ENCODE measurements at places on chromosomes 4 and X.

DNA sequence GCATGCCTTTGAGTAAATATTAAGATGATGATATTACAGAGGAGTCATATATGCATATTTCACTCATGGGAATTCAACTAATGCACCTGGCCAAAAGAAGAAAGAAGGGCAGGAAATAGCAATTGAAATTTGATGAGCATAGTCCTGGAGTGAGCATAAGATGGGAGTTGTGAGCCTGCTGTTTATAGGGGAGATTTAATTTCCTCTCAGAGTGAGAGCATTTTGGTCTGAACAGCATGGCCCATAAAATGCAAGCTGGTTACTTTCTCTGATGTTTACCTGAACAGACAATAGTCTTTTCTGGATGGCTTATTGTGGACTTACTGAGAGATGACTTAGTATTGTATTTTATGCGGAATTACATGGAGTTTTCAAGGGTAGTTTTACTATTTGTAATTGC is 53.6 kb downstream of the FHIP1A start:
- no peak for DNase-seq

DNA sequence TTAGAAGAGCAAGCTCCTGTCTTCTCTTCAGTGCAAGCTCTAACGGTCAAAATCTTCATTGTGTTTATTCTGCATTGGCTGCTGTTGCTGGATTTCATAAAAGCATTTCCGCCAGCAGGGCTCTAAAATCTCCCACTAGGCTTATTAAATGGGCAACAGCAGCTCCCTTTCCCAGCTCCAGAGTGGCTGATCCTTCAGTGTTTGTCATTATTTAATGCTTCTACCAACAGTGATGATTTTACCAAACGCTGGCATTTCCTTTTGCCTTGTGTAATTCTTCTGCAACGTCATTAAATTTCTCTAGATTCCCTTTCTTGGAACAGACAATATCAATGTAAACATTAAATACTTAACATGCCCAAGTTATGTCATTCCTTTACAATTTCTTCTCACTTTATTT is 20.1 kb downstream of the SLC7A11 start:
- DNase-seq: no peak

DNA sequence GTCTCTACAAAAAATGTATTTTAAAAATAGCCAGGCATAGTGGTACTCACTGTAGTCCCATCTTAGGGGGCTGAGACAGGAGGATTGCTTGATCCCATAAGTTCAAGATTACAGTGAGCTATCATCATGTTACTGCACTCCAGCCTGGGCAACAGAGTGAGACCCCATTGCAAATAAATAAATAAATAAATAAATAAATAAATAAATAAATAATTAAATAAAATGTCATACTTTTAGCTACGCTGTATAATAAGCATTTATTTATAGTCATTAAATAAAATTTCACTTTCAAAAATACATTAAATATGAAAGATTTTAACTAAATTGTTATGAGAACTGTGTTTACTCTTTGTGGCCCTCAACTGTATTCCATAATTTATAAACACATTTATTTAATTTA is 1124.2 kb downstream of the PCDH7 start:
- DNase-seq: no peak

DNA sequence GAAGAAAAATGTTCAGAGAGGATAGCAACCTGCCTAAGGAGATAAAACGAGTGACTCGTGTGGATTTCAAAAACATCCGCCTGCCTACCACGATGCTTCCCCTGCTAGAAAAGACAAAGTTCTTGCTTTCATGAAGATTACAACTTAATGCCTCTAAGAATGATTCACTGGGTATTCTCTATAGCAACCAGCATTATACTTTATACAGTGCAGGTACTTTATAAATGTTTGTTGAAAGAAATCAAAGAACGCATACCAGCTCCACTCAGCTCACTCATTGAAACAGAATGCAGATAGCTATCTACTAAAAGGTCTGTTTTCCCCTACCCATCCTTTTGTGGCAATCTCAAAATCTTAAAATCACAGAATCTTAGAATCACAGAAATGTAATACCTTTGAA is 33.7 kb downstream of the GASK1B start:
- DNase-seq: no peak

DNA sequence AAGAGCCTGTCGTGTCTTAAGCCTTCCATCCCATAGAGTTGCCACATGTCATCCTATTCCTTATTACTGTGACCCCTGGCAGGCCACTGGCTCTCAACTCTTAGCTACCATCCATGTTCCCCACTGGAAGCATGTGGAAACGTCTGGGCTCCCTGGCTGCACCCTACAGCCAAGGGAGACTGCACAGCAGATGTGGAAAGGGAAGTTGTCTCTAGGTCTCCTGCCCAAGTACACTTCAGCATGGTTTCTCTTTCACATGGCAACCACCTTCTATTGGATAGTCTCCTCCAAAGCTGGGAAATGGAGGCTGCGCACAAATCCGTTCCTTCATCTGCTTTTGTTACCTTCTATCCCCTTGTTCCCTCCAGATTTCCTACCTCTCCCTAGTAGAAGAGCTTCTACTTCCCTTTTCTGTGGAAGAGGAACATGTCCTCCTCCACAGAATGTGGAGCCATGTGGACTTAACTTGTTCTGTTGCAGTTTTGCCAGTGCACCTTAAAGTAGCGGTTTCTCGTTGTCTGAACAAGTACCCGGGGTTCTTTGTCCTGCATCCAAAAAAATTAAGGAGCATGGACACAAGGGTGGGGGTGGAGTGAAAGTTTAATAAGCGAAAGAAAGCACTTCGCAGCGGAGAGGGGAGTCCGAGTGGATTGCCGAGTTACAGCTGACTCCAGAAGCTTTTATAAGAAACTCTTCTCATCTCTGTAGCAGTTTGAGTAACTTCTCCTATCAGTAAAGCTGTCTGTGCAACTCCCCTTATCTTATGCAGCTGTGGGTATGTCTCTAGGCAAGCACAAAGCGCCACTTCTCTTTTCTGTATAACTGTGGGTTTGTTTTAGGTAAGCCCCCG is 52.5 kb downstream of the HMGB2 start:
- DNase-seq: no peak

DNA sequence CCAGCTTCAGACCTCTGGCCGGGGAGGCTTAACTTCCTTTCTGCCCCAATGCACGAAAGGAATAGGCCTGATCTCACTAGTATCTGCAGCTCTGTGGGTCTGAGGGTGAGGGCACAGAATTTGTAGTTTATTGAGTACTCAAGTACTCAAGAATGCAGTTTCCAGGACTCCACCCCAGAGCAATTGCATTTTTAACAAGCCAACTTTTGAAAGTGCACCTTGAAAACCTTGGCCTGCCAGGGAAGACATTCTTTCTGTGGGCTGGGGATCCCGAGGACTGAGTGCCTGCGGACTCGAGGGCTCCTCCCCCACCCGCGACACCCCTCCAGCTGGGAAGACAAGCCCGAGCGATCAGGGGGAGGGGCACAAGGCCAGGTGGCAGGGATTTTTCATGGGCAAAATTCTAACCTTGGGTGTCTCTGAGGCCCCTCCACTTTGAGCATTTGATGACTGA is 22.4 kb downstream of the RS1 start:
- no peak for DNase-seq
